ENCODE measurements at places on chromosomes 5 and 9.

DNA sequence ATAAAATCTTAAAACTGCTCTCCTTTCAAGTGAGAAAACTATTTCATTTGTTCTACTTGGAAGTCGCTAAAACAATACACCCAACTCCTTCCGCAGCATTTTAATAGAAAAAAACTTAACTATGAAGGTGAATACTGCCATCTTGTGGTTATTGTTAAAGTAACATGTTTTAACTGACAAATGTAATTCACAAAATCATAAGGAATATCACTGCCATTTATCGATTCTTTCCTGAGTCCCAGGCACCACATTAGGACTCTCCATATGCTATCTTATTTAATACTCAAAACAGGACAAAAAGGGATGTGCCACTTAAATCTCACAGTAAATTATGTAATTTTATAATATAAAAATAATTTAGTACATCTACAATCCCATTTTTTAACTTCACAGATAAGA, 130.5 kb upstream of the ITGA1 start:
- peak; percentile 72 for DNase-seq

DNA sequence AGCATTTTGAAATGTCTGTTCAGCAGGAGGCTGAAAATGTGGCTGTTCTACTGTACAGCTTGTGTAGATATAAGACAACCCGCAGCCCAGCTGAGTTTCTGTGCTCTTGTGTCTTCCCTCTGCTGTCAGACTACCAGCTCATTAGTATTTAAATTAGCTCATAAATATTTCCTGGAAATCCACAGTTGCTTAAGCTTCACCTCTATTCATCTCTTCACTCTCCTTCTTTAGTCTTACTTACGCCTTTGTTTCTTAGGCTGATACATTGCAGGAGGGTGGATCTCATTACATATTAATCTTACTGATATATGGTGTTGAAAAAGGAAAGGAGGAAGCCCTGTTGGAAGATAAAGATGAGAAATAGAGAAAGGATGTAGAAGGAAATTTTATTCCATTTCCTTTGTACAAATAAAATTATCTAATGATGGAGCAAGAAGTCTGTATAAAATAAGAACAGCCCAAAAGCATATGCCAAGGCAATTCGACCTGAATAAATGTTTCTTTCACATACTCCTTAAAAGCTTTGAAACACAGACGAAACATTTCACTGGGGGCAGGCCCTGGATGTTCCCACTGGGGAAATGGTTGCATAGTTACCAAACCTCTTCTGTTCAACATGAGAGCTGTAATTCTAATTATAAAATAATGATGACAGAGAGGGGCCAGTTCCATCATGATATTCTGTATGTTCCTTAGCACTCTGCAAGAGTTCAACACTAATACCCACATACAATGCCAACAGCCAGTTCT, 111.8 kb upstream of the APC start:
- DNase-seq: no peak

GRCh38 chr9:125428060-125428901, 166.7 kb downstream of the GAPVD1 start:
- DNase-seq: peak; percentile 36

GRCh38 chr9:136544548-136544963, 1.3 kb downstream of the NOTCH1 start:
- DNase-seq: no peak

DNA sequence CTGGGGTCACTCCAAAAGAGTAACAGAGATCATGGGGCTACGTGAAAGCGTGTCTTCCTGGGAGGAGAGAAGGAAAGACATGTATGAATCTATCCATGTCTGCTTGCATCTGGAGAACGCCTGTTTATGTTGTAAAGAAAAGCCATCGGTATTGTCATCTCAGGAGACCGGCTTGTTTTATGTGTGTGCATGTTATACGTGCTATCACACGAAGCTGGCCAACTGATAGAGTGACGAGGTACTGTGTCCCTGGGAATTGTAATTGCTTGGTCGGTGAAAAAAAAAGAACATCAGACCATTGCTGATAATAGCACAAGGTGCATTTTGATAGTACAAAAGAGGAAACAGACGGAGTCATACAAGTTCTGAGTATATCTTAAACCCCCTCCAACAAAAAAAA, 370 bp upstream of the CDH6 start:
- DNase-seq: no peak

DNA sequence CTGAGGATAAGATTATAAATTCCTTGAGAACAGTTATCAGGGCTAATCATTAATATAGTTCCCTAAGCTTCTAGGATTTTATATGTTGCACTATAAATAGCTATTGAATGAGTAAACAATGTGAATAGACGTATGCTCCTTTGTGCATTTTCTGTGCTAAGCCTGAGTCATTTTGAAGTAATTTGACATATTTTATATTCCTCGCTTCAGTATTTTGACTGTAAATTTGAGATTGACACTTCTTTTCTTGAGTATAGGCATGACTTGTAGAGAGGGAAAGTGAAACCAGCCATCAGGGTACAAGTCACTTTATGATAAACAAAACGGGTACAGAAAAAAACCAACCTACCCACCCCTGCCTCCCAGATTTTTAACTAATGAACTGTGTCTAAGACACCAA, 367.7 kb upstream of the PRR16 start:
- DNase-seq: peak; percentile 85

GRCh38 chr5:168110870-168111832, 180.3 kb upstream of the WWC1 start:
- DNase-seq: peak; percentile 74

DNA sequence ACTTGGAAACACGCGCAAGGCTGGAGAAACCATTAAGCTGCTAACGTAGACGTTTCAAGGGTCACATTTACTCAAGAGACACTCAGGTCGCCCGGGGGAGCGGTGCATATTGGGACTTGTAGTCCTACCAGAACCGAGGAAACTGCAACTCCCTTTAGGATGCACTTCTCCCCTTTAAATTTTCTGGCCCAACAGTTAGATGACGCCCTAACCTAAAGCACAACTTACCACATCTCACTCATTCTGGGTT, 384 bp upstream of the DMXL1 start:
- no peak for DNase-seq

- DNase-seq: no peak
Observed at GRCh38 chr5:171961117-171961516, 45.3 kb downstream of the FBXW11 start.

DNA sequence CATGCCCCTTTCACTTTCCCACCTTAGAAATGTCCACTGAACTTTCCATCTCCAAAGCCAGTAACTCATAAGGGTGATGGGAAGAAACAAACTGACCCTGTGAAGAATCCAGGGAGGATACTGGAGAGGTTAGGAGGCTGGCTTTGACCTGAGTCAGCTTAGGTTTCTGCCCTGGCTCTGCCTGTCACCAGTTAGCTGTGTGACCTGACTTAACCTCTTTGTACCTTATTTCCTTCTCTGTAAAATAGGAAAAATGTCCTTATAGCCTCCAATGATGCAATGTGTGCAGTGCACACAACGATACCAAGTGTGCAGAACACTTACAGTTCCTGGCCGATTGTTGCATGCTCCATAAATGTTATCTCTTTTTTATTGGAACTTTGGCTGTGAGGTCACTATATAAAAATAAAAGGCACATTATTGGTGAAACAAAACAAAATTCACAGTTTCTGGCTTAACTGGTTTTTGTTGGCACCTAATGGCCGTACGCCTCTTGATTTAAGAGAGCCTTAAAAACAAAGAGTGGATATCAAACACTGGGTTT, 37.8 kb downstream of the GABRP start:
- DNase-seq: no peak

DNA sequence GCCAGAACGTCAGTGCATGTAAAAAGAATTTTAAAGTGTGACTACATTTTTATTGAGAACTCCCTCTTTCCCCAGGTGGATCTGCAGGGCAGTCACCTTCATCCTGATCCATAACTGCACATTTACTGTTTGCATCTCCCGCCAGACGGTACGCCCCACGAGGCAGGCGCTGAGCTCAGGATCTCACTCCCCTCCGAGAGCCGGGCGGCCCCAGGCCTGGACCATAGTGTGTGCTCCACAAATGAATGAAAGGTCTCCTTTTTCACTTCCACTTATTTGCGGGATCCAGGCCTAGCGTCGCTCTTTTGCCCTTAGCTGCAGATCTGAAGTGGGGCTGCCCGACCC, 378 bp downstream of the DROSHA start:
- DNase-seq: peak; percentile 37

- DNase-seq: no peak
Observed at GRCh38 chr5:153480401-153480800, 10.1 kb upstream of the GRIA1 start.

DNA sequence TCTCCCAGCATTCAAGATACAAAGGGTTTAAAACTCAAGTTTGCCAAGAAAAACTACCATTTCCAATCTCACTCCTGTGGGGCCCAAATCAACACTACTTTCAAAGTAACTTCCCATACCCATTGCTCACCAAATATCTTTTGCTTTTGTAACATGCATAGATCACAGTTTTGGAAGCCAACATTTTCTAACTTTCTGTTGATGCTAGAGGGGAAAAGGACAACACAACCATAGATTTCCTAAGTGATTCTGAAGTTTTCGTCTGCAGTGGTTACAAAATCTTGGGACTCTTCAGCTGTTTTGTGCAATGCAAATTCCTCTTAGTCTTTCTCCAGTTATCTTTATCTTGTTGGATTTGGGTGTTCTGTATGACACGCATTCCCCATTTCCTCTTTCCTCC, 94.1 kb upstream of the PAPPA start:
- no peak for DNase-seq

DNA sequence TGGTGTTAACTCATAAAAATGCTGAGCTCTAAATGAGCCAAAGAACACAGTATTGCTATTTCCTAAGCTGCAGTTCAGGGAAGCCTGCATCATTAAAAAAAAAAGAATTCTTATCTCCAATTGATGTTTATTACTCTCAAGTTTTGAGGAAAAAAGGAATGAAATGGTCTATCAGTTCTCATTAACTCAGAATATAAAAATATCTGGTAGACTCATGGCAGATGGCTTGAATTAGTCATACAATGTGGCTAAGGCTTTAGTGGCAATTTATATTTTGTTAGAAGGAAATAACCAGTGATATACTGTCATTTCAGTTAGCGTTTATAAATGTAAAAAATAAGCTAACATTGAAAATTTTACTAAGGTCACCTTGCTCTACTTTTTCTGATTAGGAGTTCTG, 1403.4 kb upstream of the C9orf72 start:
- DNase-seq: no peak

DNA sequence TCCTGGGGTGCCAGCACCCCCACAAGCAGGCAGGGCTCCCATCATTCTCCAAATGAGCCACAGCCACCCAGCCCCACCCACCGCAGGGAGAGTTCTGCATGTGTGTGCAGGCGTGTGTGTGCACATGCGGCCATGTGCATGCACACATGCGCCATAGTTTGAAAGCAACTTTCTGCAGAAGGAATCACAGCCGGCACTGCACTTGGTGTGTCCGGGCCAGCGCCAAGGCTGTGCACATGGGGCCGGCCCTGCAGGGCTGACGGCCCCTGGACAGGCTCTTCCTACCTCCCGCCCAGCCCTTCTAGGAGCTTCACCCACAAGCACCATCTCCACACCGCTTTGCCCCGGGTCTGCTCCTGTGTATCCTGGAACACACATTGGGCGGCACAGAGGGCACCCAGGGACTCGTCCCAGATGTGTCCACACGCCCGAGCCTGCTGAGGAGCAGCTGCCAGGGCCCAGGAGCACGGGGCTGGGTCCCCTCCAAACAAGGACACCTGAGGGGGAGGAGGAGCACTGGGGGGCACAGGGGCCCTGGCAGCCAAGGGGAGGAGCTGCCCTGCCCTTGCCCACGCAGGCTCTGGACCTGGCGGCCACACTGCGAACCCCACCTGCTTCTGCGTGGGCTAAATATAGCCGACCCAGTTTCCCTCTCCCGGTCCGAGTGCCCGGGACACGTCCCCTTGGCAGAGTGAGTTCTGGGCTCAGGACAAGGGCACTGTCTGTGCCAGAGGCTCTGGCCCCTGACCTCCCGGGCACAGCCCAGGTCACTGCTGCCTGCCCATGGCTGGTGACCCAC, 19.1 kb downstream of the TPPP start:
- DNase-seq: no peak

GRCh38 chr5:115831163-115831768, 10.1 kb downstream of the ATG12 start:
- peak; percentile 70 for DNase-seq

DNA sequence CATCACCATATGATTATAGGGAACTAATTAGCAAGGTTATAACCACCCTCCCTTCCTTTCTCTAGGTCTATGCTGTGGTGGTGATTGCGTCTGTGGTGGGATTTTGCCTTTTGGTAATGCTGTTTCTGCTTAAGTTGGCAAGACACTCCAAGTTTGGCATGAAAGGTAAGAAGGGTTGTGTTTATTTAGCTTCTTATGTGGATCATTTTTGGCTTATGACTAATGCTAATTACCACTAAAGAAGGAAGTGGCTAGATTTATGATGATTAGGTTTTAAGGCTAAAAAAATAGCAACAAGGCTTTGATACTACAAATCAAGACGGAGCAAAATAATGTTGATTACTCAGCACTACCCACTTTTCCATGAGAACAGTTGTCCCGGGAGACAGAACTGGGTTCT, 82.4 kb downstream of the NTRK2 start:
- DNase-seq: no peak

DNA sequence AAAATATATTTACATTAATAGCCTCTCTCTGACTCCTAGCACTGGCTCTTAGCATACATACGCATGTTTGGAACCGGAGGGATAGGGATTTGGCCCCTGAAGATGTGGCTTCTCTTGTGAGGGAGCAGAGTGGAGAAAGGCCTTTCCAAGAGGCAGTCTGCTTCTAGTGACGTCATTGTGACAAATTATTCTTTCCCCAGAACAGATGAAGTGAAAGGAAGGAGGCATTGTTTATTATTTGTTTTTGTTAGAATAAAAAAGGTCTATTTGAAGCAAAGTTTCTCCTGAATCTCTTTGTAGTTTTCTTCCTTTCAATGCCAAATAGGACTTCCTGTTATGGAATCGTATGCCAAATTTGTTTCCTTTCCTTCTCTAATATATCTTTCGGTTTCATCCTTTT, 361.6 kb downstream of the ICE1 start:
- no peak for DNase-seq

DNA sequence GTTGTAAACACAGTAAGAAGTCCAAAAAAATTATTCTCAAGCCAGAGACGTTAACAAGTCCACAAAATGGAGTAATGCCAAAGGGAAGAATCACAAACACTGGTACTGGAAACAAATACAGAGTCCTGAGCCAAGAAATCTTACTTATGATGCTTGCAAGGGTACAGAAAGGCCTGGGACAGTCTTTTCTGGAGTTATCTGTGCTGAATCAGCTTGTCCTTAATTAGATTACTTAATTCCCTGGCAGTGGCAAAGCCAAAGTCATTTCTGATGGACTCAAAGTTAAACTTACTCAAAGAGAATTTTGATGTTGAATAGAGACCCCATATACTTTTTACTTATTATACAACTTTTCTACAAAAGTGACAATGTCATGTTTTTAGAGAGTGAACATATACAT, 610.5 kb upstream of the ITGA1 start:
- DNase-seq: no peak

DNA sequence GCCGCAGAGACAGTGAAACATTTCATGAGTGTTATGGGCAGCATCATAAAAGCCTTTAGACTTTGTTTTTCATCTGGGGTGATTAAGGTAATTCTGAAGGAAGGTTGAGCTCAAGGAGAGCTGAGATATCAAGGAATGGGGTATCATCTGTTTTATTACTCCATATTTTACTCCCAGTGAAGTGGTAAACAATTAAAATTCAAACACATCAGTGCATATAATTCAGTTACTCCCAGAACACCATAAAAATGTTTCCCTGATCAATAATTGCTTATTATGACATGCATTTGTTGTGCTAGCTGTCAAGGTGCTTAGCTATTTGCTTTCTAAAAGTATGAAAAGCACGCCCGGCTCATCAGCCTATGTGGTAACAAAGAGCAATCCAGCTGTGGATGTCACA, 81.7 kb downstream of the DOCK8 start:
- no peak for DNase-seq

GRCh38 chr9:91949392-91949945, 559 bp downstream of the ROR2 start:
- no peak for DNase-seq
